ENCODE measurements at places on chromosomes 7 and 10.

- no peak for DNase-seq
Observed at GRCh38 chr10:13681528-13681927, 94.8 kb downstream of the PRPF18 start.

GRCh38 chr7:130303127-130303526 is 10.2 kb downstream of the CPA4 start:
- DNase-seq: no peak

DNA sequence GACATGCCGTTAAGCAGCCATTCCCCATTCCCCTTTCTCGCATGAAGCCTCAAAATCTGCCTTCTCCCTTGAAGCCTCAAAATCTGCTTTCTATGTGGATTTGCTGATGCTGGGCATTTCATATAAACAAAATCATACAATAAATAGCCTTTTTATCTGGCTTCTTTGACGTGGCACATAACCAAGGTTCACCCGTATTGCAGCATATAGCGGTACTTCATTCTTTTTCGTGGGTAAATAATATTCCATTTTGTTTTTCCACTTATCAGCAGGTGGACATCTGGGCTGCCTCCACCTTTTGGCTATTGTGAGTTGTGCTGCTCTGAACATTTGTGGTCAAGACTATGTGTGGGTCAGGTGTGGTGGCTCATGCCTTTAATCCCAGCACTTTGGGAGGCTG is 57.0 kb downstream of the BRI3 start:
- no peak for DNase-seq

- DNase-seq: no peak
Observed at GRCh38 chr10:67722113-67722512, 26.1 kb upstream of the CTNNA3 start.

GRCh38 chr10:96586419-96587263 is at the start of gene TM9SF3:
TSS of gene TM9SF3 (minus strand) at chr10:96587012. CDS start at chr10:96586835, 177 bp downstream.
- peak; percentile 71 for DNase-seq

GRCh38 chr7:5349437-5350173 is 66.9 kb downstream of the SLC29A4 start:
- DNase-seq: no peak

DNA sequence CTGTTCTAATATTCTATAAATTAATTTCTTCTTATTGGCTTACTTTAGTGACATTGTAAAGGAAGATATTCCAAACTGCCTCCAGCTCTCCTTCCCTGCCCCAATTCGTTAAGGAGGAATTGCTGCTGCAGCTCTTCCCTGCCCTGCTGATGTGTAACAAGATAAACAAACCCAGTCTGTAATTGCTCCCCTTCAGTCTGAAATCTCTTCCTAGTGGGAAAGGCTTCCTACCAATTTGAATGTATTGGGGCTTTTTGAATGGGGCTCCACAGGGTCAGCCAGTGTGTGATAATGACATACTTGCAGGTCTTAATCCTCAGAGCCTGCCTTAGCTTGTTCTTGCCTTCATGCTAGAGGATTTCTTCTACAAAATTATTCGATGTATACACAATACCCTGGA is 849.9 kb upstream of the GHITM start:
- no peak for DNase-seq

- DNase-seq: peak; percentile 51
Observed at GRCh38 chr7:332646-333392, 42.8 kb downstream of the FOXL3 start.

DNA sequence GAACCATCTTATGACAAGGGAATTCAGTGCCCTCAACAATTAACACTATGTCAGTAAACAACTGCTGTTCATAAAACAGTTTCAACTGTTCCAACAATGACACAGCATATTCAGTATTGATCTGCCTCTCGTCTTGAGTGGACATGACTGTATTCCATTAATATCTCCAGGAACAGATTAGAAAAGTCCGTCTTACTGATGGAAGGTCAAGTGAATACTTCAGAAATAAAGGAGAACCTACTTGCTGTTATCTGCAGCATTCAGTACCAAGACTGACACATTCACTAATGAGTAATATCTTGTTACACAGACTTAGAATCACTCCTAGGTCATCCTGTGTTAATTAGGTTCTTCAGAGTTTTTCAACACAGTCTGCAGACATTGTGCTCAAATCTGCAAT is 12.1 kb downstream of the KBTBD2 start:
- no peak for DNase-seq

- DNase-seq: no peak
Observed at GRCh38 chr10:133364645-133365431, 7.0 kb upstream of the FUOM start.

- DNase-seq: no peak
Observed at GRCh38 chr7:84277628-84278224, 83.1 kb upstream of the SEMA3A start.

DNA sequence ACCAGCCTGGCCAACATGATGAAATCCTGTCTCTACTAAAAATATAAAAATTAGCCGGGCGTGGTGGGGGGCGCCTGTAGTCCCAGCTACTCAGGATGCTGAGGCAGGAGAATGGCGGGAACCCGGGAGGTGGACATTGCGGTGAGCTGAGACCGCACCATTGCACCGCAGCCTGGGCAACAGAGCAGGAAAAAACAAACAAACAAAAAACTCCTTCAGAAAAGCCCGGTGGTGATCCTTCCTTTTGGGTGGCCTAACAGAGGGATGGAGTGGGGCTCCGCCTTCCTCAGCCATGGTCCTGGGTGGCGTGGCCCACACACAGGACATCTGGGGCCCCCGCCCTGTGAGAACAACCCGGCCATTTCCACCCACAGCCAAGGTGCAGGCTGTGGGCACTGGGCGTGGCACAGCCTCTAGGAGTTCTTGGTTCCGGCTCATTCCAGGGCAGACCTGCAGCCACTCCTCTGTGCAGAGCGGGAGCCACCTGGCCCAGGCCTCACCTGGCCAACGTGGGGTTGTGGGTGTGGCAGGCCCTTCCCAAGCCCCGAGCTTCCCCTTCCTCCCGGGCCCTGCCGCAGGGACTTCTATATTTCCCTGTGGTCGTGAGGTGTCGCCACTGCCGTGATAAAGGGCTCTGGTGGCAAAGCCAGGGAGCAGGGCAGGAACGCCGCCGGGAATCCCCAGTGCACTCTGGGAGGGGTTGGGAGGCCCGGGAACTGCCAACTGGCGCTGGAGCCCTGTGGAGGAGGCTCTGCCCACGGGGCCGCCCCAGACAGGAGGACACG is 37.6 kb downstream of the GET4 start:
- DNase-seq: no peak

DNA sequence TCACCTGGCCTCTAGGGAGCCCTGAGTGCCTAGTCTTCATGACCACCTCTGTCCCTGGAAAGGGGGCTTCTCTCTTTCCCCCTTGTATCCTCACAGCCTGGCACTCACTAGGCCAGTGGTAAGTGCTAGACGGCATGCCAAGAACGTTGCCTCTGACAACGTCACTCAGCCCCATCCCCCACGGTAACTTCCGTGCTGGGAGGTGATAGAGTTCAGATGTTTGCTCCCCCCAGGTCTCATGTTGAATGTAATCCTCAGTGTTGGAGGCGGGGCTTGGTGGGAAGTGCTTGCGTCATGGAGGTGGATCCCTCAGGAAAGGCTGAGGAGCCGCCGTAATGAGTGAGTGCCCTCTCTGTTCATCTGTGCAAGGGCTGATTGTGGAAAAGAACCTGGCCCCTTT is 343.3 kb upstream of the MKI67 start:
- DNase-seq: no peak

- no peak for DNase-seq
Observed at GRCh38 chr7:961546-962400, 7.3 kb upstream of the ADAP1 start.

GRCh38 chr7:28940741-28941384 is 17.3 kb downstream of the TRIL start:
- no peak for DNase-seq

- DNase-seq: no peak
Observed at GRCh38 chr10:28959850-28960501, 282.7 kb downstream of the BAMBI start.

GRCh38 chr7:117119192-117119924 is 166.1 kb downstream of the ST7 start:
- peak; percentile 55 for DNase-seq

GRCh38 chr10:132786884-132787494 is 1.0 kb upstream of the NKX6-2 start:
- DNase-seq: no peak

DNA sequence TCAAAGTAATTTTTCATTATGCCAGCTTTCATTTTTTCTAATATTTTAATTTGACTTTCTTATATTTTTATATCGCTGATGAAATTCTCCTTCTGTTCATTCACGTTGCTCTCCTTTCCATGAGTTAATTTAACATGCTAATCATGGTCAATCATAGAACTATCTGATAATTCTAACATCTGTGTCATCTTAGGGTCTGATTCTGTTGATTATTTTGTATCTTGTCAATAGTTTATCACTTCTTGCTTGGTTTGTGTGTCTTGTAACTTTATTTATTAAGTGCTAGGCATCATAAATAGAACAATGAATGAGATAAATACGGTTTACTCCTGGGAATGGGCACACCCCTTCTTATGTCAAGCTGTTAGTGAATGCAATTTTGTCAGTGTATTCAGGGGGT is 11.0 kb downstream of the TCERG1L start:
- DNase-seq: no peak

DNA sequence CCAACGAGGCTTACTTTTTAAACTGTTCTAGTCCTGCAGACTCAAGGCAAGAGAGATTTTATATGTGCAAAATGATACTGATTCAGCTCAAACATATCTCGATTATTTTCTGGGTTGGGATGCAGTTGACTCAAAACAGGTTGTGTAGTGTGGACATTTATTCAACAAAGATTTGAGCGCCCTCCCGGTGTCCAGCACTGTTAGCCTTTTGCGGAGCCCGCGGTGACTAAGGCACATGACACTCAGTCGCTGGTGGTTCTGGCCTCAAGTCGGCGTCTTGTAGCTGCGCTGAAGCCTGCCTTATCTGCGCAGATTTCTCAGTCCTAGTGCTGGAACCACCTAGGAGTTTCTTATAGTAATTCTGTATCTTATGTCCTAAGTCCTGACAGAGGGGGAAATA is 938 bp upstream of the CADPS2 start:
- no peak for DNase-seq

GRCh38 chr10:112375721-112376395 is 1.9 kb downstream of the ACSL5 start:
- no peak for DNase-seq

GRCh38 chr7:4962872-4963775 is 4.1 kb upstream of the MMD2 start:
- no peak for DNase-seq

DNA sequence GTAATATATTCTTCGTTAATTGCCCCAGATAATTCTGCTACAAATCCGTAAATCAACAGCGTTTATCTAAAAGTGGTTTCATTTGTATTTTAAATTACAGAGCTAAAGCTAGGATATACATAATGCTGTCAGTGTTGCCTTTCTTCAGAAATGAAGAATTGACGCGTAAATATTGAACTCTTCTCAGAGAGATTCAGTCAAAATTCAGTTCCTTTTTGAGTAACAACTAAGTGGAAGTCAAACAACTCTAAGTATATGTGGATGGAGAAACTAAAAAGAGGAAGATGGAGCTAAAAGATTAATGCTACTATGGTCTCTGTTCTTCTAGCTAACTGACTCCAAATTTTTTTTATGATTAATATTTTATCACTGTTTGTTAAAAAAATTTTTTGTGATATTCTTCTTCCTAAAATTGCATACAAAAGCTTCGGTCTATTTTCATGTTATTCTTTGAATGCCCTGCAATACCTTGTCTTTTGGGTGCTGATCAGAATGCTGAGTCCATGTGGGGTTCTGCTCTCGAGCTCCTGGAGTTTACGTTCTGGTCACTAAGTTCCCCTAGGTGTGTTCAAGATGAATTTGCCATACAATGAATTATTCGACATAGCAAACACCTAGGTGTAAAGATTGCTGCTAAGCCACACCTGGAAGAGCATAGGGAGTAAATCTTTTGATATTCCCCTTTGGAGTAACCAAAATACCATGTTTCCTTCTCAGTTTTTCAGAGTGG is 20.7 kb downstream of the MDFIC start:
- DNase-seq: no peak

- DNase-seq: no peak
Observed at GRCh38 chr10:58514111-58514770, 1.6 kb downstream of the BICC1 start.

DNA sequence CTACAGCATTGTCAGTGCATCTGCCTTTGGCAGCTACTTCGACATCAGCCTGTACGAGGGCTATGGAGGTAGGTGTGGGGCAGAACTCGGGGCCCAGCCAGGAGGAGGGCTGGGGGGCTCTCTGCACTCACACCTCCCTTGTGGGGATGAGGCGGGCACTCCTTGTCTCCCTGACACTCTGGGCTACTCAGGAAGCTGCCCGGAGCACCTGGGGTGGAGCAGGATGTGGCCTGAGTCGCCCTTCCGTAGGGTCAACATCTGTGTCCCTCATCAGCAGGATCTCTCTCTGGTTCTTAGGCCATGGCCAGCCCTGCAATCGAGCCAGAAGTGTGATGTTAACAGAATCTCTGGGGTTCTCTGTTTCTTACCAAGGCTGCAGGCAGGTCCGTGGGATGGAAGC is 40.2 kb downstream of the C10orf105 start:
- no peak for DNase-seq

DNA sequence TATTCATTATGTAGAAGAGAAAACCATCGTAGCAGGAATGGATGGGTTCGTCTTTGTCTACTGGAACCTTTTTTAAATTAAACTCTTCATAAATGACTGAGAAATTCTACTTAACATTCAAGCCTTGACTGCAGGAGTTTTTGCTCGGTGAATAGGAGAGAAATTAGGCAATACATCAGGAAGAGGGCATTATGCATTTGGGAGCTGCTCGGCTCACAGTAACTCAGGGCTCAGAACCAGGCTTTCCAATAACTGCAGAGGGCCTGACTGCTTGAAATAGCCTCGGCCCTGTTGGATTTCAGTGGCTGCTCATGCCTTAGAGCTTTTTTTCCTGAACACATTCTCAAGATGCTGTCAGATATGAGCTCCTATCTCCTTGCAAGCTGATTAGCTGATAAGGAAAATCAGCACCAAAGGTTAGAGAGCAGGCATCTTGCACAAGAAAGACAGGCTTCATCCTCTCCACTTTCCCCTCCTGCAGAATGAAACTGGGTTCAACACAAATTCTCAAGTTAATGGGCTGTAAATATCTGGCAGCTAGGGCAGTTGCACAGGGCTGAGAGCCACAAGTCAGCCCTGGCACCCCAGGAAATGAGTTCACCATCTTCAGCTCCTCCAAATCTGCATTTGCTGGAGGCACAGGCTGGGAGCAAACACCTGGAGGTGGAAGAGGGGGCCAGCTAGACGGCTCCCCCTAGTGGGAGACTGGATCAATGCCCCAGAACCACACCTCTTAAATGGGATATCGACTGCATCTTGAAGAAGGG is 24.3 kb downstream of the TECTB start:
- peak; percentile 29 for DNase-seq

DNA sequence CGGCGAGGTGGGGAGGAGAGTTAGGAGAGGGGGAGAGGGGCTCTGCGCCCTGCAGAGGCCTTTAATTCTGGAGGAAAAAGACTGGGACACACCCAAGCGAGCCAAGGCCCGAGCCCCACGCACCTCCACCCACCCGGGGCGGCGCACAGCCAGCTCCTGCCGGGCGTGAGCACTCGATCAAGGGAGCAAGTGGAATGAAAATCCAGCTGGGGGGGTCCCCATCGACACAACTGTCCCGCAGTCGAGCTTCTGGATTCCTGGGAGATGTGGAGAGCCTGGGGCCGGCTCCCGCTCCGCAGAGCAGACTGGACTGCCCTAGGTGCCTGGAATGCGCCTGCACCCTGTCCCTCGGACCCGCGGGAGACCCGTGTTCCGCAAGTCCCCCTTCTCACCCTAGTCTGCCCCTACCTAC is 7.4 kb upstream of the EN2 start:
- DNase-seq: no peak

Data from Jurkat, Clone E6-1 (cell line).